Cardiac fibroblast (primary cell): ENCODE measurements at places on chromosomes 3 and 15.

- DNase-seq: no peak
These were observed 98.5 kb downstream of the FRMD5 start for GRCh38 chr15:44096596-44096995.

DNA sequence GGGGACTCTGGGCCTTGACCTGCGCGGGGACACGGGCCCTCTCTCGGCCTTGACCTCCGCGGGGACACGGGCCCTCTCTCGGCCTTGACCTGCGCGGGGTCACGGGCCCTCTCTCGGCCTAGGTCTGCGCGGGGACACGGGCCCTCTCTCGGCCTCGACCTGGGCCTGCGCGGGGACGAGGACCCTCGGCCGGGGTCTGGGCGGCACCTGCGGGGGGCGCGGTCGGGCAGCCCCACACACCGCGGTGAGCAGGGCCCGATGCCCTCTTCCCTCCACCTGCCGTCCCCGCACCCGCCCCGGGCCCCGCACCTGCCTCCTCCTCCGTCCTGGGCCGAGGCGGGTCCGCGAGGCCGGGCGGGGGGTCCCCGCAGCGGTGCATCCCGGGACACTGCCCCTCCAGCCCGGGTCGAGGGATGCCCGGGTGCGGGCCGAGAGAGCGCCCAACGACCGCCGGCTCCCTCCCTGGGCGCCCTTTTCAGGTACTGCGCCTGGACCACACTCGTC is 15.6 kb upstream of the CERS3 start:
- no peak for DNase-seq

DNA sequence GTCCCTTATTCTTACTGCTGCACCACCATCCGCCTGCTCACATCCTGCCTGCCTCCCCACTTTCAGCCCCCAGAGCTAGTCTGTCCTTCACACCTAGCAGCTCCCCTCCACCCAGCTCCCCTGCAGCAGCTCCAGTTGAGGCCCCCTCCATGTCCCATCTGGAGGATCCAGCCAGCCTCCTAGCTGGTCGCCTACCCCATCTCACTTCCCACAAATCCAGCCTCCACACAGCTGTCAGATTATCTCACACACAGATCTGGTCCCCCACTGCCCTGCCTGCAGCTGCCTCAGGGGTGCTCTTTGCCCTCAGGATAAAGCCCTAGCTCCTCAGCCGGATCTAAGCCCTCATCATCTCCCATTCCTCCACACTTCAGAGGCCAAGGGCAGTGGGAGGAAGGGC is 8.8 kb upstream of the SEMA7A start:
- no peak for DNase-seq

DNA sequence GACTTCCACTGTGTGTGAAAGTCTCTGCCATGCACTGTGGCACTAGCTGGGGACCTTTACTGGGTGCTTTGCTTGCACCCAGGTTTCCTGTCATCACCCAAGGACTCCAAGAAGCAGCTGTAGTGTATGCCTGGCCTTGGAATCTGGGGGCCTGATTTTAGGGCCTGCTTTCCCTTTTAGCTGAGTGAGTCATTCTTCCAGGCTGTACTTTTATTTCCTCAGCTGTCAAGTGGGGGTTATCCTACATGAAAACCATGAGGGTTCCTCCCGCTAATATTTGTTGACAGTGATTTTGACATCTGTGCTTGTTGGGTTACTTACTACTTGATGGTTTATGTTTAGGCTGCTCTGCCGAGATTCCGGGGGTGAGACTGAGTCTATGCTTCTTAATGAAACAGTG is 18.5 kb downstream of the GORASP1 start:
- DNase-seq: no peak

- no peak for DNase-seq
These were observed 67.9 kb upstream of the C3orf80 start for GRCh38 chr3:160157321-160157720.

DNA sequence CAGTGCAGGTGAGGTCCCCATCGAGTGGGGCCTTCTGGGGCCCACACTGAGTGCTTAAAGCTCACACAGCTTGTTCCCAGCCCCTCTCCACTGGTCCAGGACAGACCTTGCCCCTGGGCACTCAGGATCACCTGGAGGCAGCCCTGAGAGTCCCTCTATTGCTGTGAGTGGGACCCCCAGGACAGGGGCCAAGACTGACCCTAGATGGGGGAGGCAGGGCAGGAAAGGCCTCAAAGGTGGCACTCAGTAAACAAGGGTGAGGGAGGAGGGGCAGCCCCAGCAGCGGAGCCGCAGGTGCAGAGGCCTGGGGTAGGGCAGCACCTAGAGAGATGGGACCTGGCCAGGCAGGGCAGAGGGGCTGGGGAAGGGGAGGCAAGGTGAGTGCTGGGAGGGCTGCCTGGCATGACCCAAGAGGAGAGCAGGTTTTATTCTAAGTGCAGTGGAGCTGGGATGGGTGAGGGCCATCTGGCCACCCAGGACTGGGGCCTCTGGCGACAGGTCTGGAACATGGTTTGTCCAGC is 27.9 kb downstream of the CFAP100 start:
- no peak for DNase-seq

- DNase-seq: peak; percentile 75
These were observed 107.9 kb downstream of the FMN1 start for GRCh38 chr15:33086500-33087121.

GRCh38 chr3:119883461-119884160 is 101.7 kb downstream of the NR1I2 start:
- no peak for DNase-seq

DNA sequence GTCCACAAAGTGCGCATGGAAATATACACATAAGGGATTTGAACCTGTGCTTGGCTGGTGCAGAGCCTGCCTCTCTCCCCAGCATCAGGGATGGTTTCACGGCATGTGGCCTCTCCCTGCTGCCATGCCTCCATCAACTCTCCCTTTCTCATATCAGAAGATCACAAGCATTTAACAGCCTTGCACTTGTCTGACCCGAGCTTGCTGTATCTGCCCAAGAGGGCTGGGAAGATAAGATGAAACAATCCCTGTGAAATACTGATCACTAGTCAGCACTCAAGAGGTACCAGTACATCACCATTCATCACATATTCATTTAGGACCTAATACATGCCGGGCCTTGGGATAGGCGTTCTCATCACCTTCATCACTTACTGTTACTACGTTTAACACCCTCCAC is 107.6 kb upstream of the ARHGEF3 start:
- no peak for DNase-seq

- DNase-seq: no peak
These were observed 16.2 kb upstream of the TJP1 start for GRCh38 chr15:29838352-29839010.
